ENCODE measurements at places on chromosomes 5 and 9.

- DNase-seq, result no peak
These were observed 235.8 kb upstream of the VLDLR start for GRCh38 chr9:2385746-2386145.

DNA sequence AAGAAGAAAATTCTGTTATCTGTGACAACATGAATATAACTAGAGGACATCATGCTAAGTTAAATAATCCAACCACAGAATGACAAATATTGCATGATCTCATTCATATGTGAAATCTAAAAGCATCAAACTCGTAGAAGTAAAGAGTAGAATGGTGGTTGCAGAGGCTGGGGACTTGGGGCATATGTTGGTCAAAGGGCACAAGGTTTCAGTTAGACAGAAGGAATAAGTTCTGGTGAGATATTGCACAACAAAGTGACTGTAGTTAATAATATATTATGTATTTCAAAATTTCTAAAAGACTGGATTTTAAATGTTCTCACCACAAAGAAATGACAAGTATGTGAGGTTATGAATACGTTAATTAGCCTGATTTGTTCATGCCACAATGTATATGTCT is 24.8 kb downstream of the GRIA1 start:
- no peak for DNase-seq

- no peak for DNase-seq
These were observed 113.0 kb downstream of the BASP1 start for GRCh38 chr5:17330386-17330785.

- no peak for DNase-seq
These were observed 16.8 kb downstream of the SNX18 start for GRCh38 chr5:54534191-54535004.

DNA sequence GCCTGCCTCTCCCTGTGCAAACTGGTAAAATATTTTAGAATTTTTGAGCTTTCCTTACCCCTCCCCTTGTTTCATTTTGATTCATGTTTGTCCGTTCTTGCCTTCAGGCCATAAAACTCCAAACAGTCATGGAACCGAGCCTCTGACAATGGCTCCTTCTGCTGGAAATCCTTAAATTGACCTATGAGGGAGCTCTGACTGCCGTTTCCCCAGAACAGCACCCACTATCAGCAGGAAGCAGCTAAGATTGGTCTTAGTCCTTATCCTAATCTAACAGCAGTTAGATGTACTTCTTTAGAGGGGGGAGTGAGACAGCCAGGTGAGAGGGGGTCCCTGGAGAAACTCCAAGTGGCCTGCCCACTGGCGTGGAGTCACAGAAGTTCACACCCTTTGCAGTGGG is 106.7 kb downstream of the FAM174A start:
- DNase-seq, result no peak

GRCh38 chr9:93644397-93645088 is 68.2 kb downstream of the PHF2 start:
- peak; percentile 52 for DNase-seq

- DNase-seq, result no peak
These were observed 61.8 kb upstream of the TBC1D2 start for GRCh38 chr9:98317134-98317857.

- no peak for DNase-seq
These were observed 722.0 kb upstream of the ADAMTS16 start for GRCh38 chr5:4418084-4418483.

- no peak for DNase-seq
These were observed 77.7 kb downstream of the PLCXD3 start for GRCh38 chr5:41432481-41433253.

DNA sequence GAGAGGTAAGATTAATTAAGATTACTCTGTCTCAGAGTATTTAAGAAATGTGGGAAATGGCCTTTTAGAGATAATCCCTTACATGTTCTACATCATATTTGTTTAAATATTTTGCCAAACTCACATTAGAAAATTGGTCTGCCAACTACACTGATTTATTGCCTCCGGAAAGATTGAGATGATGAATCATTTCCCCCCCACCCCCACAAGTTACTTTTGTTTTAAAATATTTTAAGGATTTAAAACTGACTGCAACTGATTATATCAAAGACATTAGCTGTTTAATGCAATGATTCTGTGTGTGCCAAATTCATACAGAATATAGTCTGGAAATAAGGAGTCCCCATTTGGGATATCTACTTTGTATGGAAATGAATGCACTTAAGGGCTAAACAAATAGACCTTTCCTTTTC is 674.4 kb downstream of the PRR16 start:
- no peak for DNase-seq

DNA sequence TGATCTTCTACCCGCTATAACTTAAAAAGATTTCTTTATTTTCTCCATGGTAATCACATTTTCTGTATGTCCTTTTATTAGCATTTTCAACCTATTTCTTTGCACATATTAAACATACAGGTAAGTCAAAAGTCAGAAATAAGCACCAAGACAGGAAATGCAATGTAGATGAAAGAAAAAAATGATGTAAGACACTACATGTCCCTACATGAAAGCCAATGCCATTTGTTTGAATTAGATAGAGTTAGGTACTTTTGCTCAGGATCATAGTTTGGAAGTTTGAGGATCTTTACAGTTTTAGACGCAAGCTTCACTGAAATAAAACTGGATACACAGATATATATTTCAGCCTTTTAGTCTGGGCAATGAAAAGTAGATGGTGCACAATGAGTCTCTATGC is 453.1 kb upstream of the MEF2C start:
- no peak for DNase-seq

GRCh38 chr5:58040044-58040443 is 419.8 kb downstream of the PLK2 start:
- no peak for DNase-seq
